Melanocyte of skin (primary cell): ENCODE measurements at places on chromosomes 7 and 10. TPM values are rescaled to one million over a fixed set of nuclear protein-coding genes. Genes with fewer than 3 reads are reported as not detected.

The FXYD4 gene
- not detected in 2 replicates for total RNA-seq

The OR2A42 gene
- 0.36 TPM in 1 of 2 replicates, not detected in the other for total RNA-seq

The SPAM1 gene
- not detected in 2 replicates for total RNA-seq

The IL6 gene
- total RNA-seq: 16.8 and 17.0 TPM in 2 replicates

The SPDYE11 gene
- total RNA-seq: not detected in 2 replicates

The OR13A1 gene
- not detected in 2 replicates for total RNA-seq

The DLX5 gene
- total RNA-seq: not detected in 2 replicates

The ADAM12 gene
- 8.7 and 18.0 TPM in 2 replicates for total RNA-seq

The CNNM1 gene
- 2.4 and 2.9 TPM in 2 replicates for total RNA-seq

The MPP7 gene
- total RNA-seq: 0.36 TPM in 1 of 2 replicates, not detected in the other

The IFT22 gene
- 20.0 TPM in 2 replicates for total RNA-seq

The ANXA8L1 gene
- total RNA-seq: not detected in 2 replicates

The NXPH1 gene
- not detected in 2 replicates for total RNA-seq

The SEMA3E gene
- not detected in 2 replicates for total RNA-seq

The AKR1D1 gene
- not detected in 2 replicates for total RNA-seq

The SEC23IP gene
- total RNA-seq: 29.3 and 33.9 TPM in 2 replicates

The KCNIP2 gene
- 1.7 and 2.2 TPM in 2 replicates for total RNA-seq

The CALCR gene
- under 0.01 and 0.36 TPM in 2 replicates for total RNA-seq

The TMEM196 gene
- total RNA-seq: not detected in 2 replicates

The PDZD8 gene
- total RNA-seq: 20.0 and 38.9 TPM in 2 replicates

The ZNF138 gene
- total RNA-seq: 5.0 and 6.3 TPM in 2 replicates

The LGI1 gene
- not detected in 2 replicates for total RNA-seq

The SEMA3A gene
- total RNA-seq: 2.8 and 2.9 TPM in 2 replicates

The GPR37 gene
- total RNA-seq: 3.1 and 5.5 TPM in 2 replicates

The ZNF365 gene
- 1.7 and 2.0 TPM in 2 replicates for total RNA-seq

The ATOH7 gene
- 0.15 TPM in 1 of 2 replicates, not detected in the other for total RNA-seq

The CPA4 gene
- total RNA-seq: 0.34 and 0.73 TPM in 2 replicates

The C7orf57 gene
- 0.33 and 0.62 TPM in 2 replicates for total RNA-seq

The PAX4 gene
- not detected in 2 replicates for total RNA-seq

The ZEB1 gene
- total RNA-seq: 0.34 and 1.8 TPM in 2 replicates

The SKIDA1 gene
- total RNA-seq: 0.62 and 0.67 TPM in 2 replicates
